ENCODE measurements at places on chromosomes 5 and 9. TPM values are rescaled to one million over a fixed set of nuclear protein-coding genes. Genes with fewer than 3 reads are reported as not detected.

DNA sequence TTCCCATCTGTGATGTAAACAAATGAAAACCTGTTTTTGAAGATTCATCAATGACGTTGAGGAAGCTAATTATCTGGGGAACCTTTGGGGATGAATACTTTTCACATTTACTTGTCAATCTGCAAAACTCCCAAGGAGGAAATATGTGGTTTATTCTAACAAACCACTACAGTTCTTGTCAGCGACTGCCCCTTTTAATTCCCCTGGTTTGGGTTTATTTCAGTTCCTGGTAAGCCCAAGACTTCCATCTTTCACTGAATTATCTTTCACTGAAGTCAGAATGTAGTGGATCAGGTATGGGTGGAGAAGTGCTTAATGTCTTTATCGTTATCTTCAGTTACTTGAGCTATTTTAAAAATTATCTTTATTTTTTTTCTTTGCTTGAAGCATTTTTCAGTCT lies 40.2 kb downstream of the TLR4 start:
- no peak for DNase-seq

GRCh38 chr5:68306361-68307014 lies 90.9 kb downstream of the PIK3R1 start:
- no peak for DNase-seq

GRCh38 chr5:154197801-154198491 lies 7.4 kb downstream of the GALNT10 start:
- DNase-seq: peak; percentile 57

DNA sequence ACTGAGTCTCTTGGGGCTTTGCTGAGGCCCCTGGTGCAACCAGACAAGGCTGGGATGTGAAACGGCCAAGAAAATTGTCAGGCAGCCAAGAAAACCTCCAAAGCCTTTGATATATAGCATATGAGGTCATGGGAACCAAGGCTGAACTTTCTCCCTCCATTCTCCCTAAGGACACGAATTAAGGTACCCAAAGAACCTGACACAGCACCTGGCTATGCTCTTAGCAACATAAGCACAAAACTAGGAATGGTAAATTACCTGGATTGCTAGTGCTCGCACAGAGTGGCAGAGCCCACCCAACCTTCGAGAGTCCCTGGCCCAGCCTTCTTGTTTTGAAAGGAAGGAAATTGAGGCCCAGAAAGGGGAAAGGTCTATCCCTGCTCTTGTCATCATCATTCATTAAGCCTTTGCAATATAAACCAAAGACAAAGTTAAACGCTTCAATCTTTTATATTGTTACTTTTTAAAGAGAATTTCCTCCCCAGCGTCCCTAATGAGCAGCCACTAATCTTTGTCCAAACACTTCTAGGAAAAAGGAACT lies 220.0 kb upstream of the NR4A3 start:
- DNase-seq: no peak

The ORM1 gene
- not detected for total RNA-seq

DNA sequence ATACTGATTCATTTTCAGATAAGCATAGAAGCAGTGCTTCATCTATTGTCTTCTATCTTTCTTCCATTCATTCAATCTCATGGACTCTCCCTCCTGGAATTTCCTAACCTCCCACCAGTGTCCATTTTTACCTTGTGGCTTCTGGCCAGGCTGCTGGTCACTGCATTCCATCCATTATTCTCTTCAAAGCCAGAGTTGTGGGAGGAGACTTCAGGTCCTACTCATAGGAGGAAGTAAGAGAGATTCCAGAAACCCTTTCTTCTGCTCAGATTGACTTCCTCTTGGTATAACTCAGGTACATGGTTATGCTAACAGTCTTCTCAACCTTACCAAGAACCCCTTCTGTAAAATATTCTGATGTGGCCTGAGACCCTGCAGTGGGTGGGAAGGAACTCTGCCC lies 153.3 kb upstream of the SLC12A2 start:
- DNase-seq: peak; percentile 58

GRCh38 chr5:138543730-138544104 lies 681 bp upstream of the ETF1 start:
- DNase-seq: no peak

The PRKAA1 gene
- 74.2 TPM for total RNA-seq

- no peak for DNase-seq
These were observed 10.2 kb upstream of the NKD2 start for GRCh38 chr5:998246-999031.

- no peak for DNase-seq
These were observed 3.7 kb upstream of the GNPDA1 start for GRCh38 chr5:142016556-142016955.

The IPPK gene
- total RNA-seq: 18.3 TPM
